ENCODE measurements at places on chromosomes 16 and 17.

- no peak for DNase-seq
Measured at GRCh38 chr17:79699386-79700036, 31.2 kb upstream of the ENPP7 start.

DNA sequence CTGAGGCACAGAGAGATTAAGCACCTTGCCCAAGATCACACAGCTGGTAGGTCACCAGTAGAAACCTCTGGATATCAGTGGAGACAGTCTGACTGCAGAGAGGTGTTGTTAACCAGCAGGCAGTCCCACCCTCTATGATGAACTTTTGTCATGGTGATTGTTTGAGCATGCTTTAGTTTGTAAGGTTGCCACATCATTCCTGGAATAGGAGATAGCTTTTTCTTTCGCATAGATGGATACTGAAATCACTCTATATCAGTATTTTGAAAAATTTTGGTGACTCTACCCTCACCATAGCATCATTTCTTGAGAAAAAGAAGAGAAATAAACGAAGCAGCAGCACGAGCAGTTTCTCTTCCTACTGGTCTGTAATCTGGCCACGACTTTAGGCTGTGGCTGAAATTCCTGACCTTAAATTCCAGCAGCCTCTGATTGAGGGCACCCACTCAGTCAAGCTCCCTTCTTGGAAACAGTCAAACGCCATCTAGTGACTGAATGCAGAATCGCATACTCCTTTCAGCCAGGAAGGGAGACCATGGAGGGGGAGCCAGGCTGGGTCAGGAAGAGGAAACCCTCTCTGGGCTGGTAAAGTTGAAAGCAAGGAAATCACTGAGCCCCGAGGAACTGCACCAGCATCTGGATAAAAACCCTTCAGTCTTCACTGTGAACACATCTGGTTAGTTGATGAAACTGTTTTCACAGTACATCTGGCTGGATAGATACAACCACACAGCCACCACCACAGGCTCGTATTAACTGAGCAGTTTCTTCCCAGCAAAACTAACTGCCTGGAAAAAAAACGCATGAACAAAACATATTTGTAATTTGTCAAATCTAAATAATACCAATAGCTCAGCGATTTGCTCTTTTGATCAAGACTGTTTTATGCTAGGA, 108.5 kb upstream of the XYLT1 start:
- DNase-seq: peak; percentile 67

DNA sequence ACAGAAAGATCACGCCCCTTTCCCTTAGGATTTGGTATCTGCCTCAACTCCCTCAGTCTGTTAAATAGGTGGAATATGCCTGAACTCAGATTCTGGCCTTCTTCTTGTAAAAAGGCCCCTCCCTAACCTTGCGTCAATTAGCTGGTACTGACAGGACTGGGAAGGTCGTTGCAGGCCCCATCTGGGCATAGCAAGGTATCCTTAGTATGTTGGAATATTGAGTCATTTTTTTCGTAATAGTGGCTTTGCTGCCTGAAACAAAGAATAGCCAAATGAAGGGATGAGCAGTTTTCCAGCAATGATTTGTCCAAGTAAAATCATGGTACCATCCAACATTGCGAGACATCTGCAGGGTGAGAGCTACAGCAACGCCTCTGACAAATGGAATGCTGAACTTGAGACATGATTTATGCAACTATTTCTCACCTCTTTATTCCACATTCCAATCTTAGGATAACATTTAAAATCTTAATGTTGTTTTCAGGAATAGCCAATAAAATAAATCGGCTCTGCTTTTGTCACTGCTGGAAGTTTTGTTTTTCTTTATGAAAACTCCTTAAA, 39.3 kb upstream of the BRD7 start:
- no peak for DNase-seq

DNA sequence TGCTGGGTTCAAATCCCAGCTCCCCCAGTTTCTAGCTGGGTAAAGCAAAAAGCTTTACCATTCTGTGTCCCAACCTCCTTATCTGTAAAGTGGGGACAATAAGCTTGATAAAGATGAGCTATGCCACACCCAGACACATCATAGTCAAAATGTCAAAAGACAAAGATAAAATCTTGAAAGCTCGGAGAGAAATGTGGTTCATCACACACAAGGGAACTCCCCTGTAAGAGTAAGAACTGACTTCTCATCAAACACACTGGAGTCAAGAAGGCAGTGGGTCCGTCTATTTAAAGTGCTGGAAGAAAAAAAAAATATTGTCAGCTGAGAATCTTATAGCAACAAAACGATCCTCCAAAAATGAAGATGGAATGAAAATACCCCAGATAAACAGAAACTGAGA, 25.3 kb downstream of the CACNG5 start:
- DNase-seq: no peak

DNA sequence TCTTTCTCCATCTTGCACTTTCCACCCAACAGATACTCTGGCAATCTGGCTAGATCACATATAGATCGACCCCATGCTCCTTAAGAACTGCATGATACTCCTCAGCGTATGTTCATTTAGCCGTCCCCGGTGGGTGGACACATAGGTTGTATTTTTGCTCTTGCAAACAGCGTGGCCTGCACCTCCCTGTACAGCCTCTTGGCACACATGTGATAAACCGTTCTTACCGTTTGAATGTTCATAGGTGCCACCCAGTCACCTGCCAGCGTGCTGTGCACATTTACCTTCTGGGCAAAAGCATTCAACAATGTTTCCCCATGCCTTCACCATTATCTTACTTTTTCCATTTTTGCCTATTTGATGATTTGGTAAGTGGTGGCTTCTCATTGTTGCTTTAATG, 6.2 kb downstream of the TNP2 start:
- no peak for DNase-seq

- DNase-seq: no peak
Measured at GRCh38 chr16:79130616-79131015, 469.9 kb downstream of the MAF start.

GRCh38 chr17:39200070-39200879, at the start of gene RPL19:
RPL19 (plus strand) TSS chr17:39200283; CDS start chr17:39200345, 62 bp downstream.
- no peak for DNase-seq

DNA sequence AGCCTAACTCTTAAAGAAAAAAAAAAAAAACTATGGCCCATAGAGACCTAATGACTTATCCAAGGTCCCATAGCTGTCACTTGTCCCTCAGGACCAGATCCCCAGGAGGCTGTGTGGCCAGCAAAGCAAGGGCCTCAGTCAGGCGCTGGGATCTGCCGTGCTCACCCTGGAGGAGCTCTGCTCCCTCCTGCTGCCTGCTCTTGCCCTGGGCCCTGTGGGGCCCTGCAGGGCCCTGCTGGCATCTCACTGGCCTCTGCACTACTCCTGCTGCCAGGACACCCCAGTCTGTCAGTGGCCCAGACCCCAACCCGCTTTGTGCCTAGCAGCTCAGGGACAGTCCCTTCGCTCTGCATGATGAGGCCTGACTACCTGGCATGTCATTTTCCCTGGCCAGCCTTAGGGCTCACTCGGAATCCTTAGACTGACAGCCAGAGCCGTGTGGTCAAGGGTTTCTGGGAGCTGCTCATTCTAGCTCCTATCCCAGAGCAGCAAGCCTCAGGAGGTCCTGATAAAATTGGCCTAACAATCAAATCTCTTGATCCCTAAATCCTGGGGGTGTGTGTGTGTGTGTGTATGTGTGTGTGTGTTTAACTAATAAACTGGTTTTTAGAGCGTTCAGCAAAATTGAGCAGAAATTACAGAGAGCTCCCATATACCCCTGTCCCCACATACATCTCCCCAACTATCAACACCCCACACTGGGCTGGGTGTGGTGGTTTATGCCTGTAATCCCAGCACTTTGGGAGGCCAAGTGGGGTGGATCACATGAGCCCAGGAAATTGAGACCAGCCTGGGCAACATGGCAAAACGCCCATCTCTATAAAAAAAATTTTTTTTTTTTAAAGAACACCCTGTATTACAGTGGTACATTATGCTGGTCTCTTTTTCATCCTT, 21.7 kb downstream of the KATNIP start:
- no peak for DNase-seq

DNA sequence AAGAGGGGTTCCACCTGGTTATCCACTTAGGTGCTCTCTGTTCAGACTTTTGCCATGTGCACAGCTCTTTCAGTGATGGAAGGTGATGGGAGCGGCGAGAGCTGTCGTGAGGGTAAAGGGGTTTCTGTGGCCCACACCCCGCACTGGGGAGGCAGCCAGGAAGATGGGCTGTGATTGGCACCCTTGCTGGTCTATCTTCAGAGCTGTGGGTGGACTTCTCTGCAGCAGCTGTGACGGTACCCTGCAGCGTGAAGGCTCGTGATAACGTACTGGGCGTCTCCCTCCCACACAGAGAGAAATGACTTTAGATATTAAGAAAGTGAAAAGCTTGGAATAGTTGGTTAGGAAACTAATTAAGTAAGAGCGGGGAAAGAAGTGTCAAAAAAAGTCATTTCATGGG, 45.8 kb downstream of the MPRIP start:
- no peak for DNase-seq

GRCh38 chr16:30895627-30896260, 670 bp upstream of the CTF1 start:
- no peak for DNase-seq

DNA sequence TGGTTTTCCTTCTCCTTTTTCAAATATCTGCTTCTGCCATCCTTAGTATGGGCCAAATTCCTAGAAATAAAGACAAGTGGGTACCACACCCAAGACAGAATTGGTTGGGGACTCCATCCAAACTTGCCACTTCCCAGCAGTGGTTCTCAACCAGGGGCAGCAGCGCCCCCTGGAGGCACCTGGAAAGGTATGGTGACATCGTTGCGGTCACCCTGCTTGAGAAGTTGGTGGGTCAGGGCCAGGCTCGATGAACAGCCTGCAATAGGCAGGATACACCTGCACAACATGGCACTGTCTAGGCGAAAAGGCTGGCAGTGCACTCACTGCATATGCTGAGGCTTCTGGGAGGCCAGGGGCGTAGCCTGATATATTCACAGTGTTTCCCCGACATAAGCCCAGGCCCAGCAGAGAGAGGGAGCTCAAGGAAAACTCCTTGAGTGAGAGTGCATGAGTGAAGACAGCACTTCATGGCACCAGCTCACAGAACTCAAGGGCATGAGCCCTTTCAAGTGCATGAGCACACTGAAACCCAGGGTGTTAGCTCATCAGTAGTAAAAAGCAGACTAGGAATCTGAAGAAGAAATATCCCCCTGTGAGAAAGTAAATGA, 57.7 kb downstream of the CMC2 start:
- DNase-seq: no peak

DNA sequence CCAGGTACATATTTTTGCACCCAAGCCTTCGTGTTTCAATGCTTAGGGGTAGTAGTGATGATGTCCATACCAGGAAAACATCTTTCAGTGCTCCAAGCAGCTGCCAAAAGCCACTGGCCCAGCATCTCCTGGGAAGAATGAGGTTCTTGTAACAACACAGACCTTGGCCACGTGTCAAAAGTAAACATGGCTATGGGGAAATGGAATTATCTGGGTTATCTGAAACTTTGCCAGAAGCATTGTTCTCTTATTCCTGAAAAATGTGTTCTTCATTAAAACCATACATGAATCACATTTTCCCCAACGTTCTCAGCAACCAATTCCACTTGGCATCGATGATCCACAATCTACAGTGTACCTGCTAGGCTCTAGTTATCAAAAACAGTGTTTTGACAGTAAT, 524.2 kb upstream of the EEF2KMT start:
- no peak for DNase-seq

DNA sequence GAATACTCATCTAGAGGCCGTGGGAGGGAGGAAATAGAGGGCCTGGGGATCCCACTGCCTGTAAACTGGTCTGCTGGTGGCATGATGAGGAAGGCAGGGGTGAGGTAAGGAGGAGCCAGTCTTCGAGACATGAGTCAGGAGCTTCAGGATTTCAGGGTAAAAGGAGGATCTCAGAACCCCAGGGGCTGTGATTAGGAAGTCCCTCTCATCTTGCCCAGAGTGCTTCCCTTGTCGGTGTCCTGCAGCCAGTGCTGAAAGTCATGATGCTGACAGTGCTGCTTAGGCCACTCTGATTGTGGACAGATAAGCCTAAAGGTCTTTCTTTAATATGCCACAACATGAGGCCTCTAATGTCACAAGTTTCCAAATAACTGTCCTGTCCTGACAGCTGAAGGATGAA, 29.6 kb downstream of the COG4 start:
- DNase-seq: no peak

DNA sequence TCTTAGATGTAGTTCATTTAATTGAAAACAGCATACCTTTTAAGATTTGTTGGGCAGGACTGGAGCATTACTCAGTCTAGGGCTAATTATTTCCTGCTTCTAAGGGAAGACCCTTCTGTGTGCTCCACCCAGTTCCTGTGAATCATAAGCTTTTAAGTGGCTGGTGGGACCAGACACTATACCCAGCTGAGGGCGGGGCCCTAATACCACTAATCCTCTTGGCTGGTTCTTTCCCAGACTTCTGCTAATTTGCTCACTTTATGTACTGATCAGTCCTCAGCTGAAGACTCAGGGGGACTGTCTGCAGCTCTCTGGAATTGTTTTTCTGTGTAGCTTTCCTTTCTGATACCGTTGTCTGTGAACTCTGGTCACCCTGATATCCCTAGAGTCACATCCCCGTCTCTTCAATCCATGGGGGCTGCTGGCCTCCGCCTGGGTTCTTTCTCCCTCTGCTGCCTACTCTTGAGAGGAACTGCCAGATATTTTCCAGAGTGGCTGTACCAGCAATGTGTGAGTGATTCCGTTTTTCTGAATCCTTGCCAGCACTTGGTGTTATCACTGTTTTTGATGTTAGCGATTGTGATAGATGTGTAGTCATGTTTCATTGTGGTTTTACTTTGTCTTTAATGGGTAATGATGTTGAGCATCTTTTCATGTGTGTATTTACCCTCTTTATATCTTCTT, 35.1 kb downstream of the MFSD11 start:
- peak; percentile 79 for DNase-seq

DNA sequence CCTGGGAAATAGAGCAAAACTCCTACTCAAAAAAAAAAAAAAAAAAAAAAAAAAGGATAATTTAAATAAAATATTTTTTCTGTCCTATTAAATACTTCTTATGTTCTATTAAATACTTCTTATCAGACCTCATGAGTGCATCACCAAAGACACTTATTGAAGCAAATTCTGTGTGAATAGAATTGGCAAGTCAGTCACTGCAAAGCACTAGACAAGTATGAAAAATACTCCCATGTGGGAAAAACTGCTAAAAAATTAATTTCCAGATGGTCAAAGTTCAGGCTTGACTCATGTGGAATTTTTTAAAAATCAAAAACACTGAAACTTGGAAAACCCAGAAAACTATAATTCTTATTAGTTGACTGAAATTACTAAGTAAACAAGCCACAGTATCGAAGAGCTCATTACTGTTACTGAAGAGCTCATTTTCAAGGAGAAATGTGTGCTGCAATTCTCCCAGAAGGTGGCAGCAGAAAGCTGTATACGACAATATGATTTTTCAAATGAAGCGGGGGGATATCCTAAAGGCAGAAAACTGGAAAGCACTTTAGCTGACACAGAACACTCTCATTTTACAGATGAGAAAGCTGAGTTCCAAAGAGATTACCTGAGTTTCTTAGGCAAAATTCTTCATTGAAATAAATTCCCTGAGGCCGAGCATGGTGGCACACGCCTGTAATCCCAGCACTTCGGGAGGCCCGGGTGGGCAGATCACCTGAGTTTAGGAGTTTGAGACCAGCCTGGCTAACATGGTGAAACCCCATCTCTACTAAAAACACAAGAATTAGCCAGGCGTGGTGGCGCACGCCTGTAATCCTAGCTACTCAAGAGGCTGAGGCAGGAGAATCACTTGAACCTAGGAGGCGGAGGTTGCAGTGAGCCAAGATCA, 15.9 kb upstream of the FBXO47 start:
- DNase-seq: peak; percentile 78
